ENCODE measurements at places on chromosomes 16 and 17.

DNA sequence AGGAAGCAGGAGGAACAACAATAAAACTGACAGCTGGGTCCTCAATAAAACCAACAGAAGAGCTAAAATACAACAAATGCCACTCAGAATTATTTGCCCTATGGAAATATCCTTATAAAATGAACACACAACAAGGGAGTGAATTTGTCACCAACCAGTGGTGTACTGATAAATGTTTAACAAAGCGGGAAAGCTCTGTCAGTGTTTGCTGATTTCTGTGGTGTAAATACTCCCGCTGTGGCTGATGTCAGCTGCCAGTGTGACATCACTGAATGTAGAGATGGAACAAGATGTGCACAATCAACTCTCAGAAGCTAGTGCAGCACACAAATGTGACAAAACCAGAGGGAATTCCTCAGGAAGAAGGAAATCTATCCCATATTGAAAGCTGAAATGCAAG lies 51.9 kb downstream of the CDYL2 start:
- DNase-seq, result no peak

DNA sequence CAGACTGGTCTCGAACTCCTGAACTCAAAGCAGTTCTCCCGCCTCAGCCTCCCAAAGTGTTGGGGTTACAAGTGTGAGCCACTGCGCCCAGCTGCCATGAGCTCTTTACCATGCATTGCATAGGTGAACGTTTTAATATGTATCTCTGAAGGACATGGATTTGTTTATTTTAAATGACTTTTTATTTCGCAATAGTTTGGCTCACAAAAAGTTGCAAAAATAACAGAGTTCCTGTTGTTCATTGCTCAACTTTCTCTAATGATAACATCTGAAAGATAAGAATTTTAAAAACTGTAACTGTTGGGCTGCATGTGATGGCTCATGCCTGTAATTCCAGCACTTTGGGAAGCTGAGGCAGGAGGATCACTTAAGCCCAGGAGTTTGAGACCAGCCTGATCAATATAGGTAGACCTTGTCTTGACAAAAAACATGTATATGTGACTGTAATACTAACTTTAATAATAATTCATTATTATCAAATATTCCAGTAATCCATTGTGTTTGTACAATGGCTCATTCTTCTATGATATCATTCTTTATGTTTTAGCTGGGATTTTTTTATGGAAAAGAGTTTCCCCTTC lies 80.1 kb downstream of the ABCC1 start:
- no peak for DNase-seq

- no peak for DNase-seq
Measured at GRCh38 chr16:50286681-50287080, 20.3 kb downstream of the ADCY7 start.

DNA sequence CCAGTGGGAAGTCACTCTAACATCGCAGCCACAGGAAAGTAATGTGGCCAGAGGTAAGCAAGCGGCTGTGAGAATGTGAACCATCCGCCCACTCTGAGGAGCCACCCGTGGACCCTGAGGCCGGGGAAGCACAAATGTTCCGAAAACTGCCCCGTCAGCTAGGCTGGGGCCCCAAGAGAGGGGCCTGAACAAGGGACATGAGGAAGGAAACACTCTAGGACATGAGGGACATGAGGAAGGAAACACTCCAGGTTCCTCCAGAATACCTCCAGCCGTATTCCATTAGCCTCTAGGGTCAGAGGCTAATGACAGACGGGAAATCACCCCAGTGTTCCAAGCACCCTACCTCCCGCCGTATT lies 317 bp downstream of the TEFM start:
- DNase-seq, result no peak

Data from NCI-H524 treated with DMSO at 0.1 percent for 48 hours (cell line).